ENCODE measurements at places on chromosomes 7 and 10.

DNA sequence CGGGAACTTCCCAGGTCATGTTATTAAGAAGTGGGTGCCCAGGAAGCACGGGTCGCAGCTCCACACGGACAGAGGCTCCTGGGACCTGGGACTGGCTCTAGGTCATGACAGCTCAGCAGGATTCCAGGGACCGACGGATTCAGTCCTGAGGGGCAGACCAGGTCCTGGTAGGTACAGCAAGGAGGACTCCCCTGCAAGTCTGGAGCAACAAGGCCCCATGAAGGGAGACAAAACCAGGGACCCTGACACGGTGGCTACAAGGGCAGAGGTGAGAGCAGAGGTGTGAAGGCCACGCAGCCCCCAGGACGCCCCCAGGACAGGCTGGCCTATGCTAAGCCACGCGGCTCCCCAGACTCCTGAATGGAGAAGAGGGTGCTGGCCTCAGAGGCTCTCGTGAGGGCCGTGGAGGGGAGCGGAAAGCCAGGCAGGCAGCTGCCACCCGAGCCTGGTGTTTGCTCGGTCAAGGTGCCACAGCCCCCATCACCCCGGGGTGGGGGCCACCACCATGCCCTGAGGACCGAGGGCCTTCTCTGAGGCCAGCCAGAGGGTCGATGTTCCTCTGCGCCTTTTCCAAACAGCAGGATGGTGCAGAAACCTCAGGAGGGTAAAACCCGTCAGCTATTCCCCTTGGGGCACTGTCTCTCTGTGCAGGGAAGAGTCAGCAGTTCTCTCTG, 348.9 kb downstream of the PTPRN2 start:
- H3K27me3 ChIP-seq: no peaks in the 10 kb centered on the region
- no peak overlapping the region for H3K27ac ChIP-seq
- no peaks in the 10 kb centered on the region for H3K36me3 ChIP-seq
- no peak overlapping the region for H3K4me3 ChIP-seq

DNA sequence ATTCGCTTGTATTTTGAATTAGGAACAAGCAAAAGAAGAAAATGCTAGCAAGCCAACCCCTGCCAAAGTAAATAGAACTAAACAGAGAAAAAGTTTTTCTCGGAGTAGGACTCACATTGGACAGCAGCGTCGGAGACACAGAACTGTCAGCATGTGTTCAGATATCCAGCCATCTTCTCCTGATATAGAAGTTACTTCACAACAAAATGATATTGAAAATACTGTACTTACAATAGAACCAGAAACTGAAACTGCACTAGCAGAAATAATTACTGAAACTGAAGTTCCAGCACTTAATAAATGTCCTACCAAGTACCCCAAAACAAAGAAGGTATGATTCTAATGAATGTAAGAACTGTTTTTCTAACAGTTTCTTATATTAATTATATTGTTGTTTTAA, 87.9 kb downstream of the KMT2E start:
- H3K4me3 ChIP-seq: no peak overlapping the region
- no peaks in the 10 kb centered on the region for H3K4me1 ChIP-seq
- no peaks in the 10 kb centered on the region for H3K36me3 ChIP-seq
- no peak overlapping the region for H3K27ac ChIP-seq

GRCh38 chr10:97633921-97634320, 621 bp upstream of the MORN4 start:
- no peak for DNase-seq
- no peaks in the 10 kb centered on the region for H3K36me3 ChIP-seq
- no peaks in the 10 kb centered on the region for H3K4me1 ChIP-seq
- peak overlapping the region; percentile 75 for H3K4me3 ChIP-seq

DNA sequence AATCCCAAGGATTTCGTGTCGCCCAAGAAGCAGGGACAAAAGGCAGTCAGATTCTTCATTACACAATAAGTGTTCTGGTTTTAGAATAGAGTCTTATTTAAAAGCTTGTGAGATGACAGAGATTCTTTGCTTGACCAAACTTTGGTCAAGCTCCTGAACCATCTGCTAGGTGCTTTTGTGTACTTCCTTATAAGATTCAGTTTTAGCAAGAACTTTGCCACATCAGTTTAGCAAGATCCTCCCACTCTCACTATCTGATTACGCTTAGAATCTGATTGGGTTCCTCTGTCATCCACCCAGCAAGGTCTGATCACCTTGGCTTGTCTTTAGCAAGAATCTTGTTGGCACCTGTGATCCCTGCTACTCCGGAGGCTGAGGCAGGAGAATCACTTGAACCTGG, 38.2 kb upstream of the SDHAF3 start:
- no peak overlapping the region for H3K4me3 ChIP-seq
- H3K27me3 ChIP-seq: peaks cover 3% of the 10 kb centered on the region
- H3K4me1 ChIP-seq: no peaks in the 10 kb centered on the region
- DNase-seq: no peak
- H3K36me3 ChIP-seq: no peaks in the 10 kb centered on the region

- DNase-seq: no peak
- no peak overlapping the region for H3K27ac ChIP-seq
- no peaks in the 10 kb centered on the region for H3K27me3 ChIP-seq
- no peaks in the 10 kb centered on the region for H3K36me3 ChIP-seq
Observed at GRCh38 chr7:48962821-48963505, 38.6 kb downstream of the CDC14C start.

DNA sequence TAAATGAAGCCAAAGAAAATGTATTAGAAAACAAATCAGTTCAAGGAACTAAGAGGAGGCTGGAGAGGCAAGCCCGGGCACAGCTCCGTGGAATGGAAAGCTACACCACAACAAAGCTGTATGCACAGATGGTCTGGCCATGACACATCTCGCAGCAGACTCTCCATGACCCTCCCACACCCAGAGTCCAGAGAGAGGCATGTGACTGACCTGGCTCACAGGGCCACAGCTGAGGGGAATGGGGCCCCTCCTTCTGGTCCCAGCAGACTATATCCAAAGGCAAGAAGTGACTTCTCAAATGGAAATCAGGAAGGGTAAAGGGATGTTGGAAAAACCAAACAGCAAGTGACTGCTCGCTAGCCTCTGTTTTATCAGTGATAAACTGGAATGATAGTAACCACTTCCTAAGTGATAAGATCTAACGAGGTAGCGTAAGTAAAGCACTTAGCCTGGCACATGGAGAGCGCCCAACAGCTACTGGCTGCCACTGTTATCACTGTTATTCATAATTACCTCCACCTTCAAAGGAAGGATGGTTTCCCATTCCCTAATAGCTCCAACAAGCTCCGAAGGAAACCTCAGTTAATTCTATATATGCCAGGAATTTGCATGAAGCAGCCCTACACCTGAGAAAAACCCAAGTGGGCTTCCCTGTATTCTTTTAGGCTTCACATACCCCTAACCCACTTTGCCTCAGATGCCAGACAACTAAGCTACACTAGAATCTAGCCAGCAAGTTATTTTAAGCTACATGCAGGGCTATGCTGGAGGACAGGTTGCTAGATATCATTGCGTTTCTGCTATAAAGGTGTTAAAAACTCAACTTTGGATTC, 8.4 kb downstream of the OSBPL3 start:
- DNase-seq: no peak
- H3K27me3 ChIP-seq: no peaks in the 10 kb centered on the region
- no peaks in the 10 kb centered on the region for H3K4me1 ChIP-seq
- H3K27ac ChIP-seq: no peak overlapping the region
- no peak overlapping the region for H3K4me3 ChIP-seq
- H3K36me3 ChIP-seq: no peaks in the 10 kb centered on the region

DNA sequence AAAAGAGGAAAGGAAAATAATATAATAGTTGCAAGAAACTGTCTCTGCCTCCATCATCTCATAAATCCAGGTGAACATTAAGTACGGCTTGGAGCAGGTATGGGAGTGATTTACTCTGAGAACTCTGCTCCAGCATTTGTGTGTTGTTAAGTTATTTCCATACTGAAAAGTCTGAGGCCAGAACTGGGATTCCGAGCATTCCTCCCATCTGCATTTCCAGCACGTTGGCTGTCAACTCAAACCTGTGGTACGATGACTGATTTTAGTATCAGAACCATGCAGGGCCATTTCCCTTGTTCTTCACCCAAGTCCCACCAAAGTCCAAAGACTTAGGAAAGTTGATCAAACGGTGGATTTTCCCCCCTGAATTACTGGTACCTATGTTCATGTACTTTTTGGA, 104.9 kb downstream of the CREB5 start:
- no peak overlapping the region for H3K27ac ChIP-seq
- no peaks in the 10 kb centered on the region for H3K4me1 ChIP-seq
- no peak overlapping the region for H3K4me3 ChIP-seq
- H3K27me3 ChIP-seq: no peaks in the 10 kb centered on the region

DNA sequence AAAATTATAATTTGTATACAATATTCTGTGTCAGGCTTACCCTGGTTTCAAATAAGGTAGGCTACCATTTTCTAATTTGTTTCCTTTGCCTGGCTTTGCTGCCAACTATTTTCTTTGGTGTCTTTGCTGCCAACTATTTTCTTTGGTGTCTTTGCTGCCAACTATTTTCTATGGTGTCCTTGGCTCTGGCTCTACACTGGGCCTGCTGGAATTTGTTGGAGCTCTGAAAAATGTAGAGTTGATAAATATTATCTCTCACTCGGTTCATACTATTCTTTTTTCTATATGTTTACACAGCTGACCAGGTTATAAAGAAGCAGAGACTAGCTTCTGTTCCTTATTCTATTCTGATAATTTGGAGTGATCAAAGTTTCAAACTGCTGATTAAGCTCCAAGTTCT, 768.0 kb upstream of the PHF14 start:
- H3K27ac ChIP-seq: no peak overlapping the region
- H3K4me1 ChIP-seq: no peaks in the 10 kb centered on the region
- no peaks in the 10 kb centered on the region for H3K27me3 ChIP-seq
- DNase-seq: no peak

GRCh38 chr7:41612386-41612785, 90.5 kb downstream of the INHBA start:
- no peaks in the 10 kb centered on the region for H3K36me3 ChIP-seq
- H3K27me3 ChIP-seq: no peaks in the 10 kb centered on the region
- no peaks in the 10 kb centered on the region for H3K4me1 ChIP-seq
- H3K4me3 ChIP-seq: no peak overlapping the region

DNA sequence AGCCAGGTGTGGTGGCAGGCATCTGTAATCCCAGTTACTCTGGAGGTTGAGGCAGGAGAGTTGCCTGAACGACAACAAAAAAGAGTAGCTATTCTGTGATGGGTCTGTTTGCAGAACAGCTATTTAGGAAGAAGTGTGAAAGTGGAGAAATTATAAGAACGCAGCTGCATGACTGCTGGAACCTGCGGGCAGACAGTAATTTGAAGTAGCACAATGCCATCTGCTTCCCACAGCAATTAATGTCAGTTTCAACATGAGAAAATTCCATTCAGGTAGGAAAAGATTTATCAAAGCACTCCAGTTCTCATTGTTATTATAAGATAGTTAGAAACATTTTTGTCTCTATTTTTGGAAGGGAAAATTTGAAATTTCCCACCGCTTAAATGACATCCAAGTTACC, 21.5 kb downstream of the LAMB1 start:
- no peaks in the 10 kb centered on the region for H3K27me3 ChIP-seq
- DNase-seq: no peak
- no peak overlapping the region for H3K27ac ChIP-seq

DNA sequence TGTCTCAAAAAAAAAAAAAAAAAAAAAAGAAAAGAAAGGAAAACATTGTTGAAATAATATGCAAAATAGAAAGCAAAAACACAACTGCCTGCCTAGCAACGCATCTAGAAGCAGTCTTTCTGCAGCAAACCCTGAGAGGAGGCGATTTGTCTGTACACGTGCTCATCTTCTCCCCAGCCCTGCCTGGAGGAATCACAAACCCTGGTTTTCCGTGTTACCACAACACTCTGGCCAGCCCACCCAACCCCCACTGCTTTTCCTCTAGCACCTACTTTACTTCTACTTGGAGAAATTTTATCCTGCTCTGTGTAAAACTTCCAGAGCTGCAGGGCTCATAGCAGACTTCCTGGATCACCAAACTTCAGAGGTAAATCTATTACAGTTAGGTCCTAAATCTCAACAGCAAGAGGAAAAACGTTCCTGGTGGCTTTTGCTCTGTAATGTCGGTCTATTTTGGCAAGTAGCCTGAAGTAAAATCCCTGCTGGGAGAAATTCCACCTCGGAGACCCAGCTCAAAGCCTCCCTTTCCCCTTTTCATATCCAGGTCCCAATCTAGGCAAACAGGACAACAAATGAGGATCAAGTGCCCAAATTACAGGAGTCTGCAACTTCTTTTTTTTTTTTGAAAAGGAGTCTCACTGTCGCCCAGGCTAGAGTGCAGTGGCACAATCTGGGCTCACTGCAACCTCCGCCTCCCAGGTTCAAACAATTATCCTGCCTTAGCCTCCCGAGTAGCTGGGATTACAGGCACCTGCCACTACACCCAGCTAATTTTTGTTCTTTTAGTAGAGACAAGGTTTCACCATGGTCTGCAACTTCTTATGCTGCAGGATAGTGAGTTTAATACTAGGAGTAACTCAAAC, 91.6 kb downstream of the DNMBP start:
- DNase-seq: peak; percentile 41
- H3K4me3 ChIP-seq: peak overlapping the region; percentile 8
- no peaks in the 10 kb centered on the region for H3K27me3 ChIP-seq
- no peaks in the 10 kb centered on the region for H3K36me3 ChIP-seq

- H3K27ac ChIP-seq: no peak overlapping the region
- no peaks in the 10 kb centered on the region for H3K4me1 ChIP-seq
- no peak overlapping the region for H3K4me3 ChIP-seq
- no peak for DNase-seq
- H3K27me3 ChIP-seq: no peaks in the 10 kb centered on the region
Observed at GRCh38 chr7:106752367-106752766, 91.4 kb upstream of the CCDC71L start.

- no peaks in the 10 kb centered on the region for H3K4me1 ChIP-seq
- no peaks in the 10 kb centered on the region for H3K36me3 ChIP-seq
- no peak overlapping the region for H3K4me3 ChIP-seq
- no peaks in the 10 kb centered on the region for H3K27me3 ChIP-seq
- no peak overlapping the region for H3K27ac ChIP-seq
Observed at GRCh38 chr10:57621466-57621865, 646.2 kb downstream of the IPMK start.

DNA sequence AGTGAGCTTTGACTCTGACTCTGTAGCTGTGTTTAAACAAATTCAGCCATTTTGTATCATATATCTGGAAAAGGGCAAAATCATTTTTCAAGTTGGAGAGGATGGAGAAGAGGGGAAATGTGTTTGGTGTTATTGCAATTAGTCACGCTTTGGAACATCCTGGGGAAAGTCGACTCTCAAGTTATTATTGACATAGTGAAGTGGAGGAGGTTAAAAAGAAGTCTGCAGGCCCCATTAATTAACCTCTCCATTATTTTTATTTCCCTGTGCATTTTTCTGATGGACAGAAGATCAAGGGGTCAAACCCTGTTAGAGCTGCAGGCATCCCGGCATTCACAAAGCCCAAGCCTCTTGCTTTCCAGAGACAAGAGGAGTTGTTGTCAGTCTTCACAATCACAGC, 132.6 kb downstream of the TEX36 start:
- H3K4me1 ChIP-seq: no peaks in the 10 kb centered on the region
- H3K36me3 ChIP-seq: no peaks in the 10 kb centered on the region
- H3K4me3 ChIP-seq: no peak overlapping the region
- no peak overlapping the region for H3K27ac ChIP-seq
